Activated CD8-positive, alpha-beta T cell treated with anti-CD3 and anti-CD28 coated beads for 36 hours (primary cell): ENCODE measurements at places on chromosomes 6 and 20. TPM values are rescaled to one million over a fixed set of nuclear protein-coding genes. Genes with fewer than 3 reads are reported as not detected.

DNA sequence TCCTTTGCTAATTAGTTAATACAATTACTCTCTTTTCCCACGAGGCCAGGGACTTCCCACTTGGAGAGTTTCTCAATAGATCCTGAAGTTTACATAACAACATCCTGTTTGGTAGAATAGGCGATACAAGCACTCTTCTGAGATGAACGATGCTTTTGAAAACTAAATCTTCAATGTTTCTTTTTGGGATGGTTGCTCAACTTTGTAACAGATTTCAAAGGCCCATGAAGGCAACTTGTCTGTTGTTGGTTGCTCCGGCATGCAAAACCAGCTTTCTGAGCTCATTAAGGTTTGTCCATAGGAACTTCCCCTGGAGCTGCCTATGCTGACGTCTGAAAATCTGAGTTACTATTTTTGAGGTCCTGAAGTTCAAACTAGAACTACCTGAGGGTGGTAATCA lies 25.9 kb upstream of the ROS1 start:
- no peak for DNase-seq

Gene DST
- total RNA-seq: 1.3 TPM

- DNase-seq: no peak
These were observed 33.5 kb downstream of the TPBG start for GRCh38 chr6:82396964-82397751.

GRCh38 chr6:2196079-2196679 lies 49.2 kb downstream of the GMDS start:
- peak; percentile 47 for DNase-seq

GRCh38 chr6:156776470-156776839 lies 723 bp upstream of the ARID1B start:
- DNase-seq: peak; percentile 42

- DNase-seq: no peak
These were observed 44.3 kb downstream of the KHDC1L start for GRCh38 chr6:73180763-73181619.

Gene POPDC3
- not detected for total RNA-seq

Gene NRN1
- 5.9 TPM for total RNA-seq

DNA sequence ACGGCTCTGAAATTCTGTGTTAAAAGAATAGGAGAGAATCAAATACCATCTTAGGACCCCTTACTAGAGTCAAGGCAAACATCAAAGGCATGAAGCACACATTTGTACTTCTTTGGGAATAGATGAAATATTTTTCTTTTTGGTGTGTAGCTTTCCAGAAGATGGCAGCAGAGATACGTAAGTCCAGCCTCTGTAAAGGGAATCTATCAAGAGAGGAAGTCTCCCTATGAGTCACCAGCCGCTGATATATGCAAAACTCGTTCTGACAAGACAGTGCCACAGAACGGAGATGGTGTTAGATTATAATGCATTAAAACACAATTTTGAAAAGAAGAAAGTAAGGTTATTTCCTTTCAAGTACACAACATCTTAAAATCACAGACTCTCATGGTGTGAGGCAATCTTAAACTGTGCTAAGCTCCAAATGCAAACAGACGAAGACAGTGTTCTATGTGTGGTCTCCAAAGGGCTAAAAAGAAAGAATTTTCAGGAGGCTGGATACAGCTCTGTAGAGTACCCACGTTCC lies 120.0 kb upstream of the AGPAT4 start:
- DNase-seq: peak; percentile 81

Gene HLA-G
- 3.8 TPM for total RNA-seq

Gene KCNQ5
- 14.6 TPM for total RNA-seq

- no peak for DNase-seq
These were observed 129.3 kb upstream of the TOP1 start for GRCh38 chr20:40899344-40899743.

- DNase-seq: no peak
These were observed 233.9 kb upstream of the SYNDIG1 start for GRCh38 chr20:24235296-24236175.

DNA sequence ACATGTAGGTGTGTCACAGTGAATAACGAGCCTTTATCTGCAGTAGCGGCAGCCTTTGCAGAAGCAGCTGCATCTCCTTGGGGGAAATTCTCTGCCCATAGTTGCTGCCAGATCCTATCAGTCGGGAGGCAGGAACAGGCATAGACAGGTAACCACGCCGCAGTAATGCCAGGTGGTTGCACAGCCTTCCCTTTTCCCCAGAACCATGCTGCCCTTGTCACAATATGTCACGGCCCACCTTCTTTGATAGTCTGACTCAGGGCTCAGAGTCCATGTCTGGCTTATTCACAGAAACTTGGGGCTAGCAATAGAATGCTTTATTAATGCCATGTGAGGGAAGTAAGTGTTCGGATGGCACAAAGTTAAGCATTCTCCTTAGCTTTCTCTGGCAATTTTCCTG lies 76.6 kb downstream of the F13A1 start:
- no peak for DNase-seq

Gene MOXD1
- total RNA-seq: not detected

Gene LY6G6C
- not detected for total RNA-seq

DNA sequence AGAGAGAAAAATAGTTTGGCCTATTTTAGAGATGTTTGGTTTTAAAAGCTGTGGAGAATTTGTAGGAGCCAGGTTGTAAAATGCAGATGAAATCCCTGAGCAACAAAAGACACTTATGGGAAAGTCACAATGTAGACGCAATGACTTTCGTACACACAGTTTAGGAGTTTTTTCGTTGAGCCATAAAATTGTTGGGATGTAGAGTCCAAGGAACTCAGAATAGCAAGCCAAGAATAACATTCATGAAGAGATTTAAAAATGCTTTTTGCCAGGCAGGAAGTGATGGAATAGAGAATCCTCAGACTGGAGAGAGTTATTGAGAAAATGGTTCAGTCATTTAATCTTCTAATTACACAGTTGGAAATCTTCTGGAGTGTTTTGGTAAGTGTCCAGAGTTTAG lies 11.5 kb upstream of the PROKR2 start:
- DNase-seq: no peak

DNA sequence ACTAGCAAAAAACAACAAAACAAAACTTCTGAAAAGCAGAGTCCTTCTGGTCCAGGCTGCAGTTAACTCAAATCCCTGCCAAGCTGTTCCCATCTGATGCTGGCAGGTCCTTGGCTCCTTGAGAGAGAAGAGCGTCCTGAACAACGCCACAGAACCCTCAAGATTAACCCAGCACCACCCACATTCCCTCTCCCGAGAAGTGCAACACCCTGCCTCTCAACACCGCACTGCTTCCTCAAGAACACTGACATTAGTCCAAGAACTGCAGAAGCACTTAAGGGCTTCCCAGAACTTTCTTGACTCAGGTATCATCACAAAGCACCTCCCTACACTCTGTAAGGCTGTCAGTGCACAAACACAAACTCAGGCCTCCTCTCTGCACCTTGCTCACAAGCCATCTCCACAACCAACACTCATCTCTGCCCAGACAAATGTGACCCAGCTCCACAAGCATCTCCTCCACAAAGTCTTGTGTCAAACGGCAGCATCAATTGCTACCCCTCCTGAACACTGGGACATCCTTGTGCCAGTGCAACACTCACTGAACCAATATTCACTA lies 7.5 kb downstream of the MRPL14 start:
- no peak for DNase-seq

GRCh38 chr20:16392346-16392745 lies 180.9 kb downstream of the KIF16B start:
- DNase-seq: no peak

DNA sequence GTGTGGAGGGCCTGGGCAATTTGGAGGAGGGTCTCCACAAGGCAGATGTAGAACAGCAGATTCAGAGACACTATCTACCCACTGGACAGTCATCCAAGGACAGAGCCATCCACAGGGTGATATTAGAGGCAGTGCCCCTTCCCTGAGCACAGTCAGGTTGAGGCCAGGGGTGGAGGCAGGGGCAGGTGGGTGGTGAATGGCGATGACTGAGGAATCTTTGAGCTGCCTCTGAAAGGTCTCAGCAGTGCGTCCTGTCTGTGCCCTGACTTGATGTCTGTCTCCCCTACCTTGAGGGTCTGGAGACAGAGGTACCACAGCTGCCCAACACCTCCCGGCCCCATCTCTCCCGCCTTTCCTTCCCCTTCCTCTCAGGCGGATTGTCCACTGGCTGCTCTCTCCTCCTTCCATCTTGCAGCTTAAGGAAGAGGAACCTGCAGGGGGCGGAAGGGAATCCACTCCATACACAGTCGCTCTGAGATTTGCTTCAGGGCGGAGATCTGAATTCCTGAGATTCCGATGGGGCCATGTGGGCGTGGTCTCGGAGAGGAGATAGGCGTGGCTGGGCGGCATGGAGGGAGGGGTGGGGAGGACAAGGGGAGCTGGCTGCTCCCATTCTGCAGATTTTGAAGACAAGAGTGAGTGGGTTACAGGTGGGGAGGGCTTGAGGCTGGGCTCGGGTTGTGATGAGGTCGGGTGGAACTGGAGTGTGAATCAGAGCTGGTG lies 1.7 kb downstream of the MUCL3 start:
- DNase-seq: peak; percentile 15

GRCh38 chr20:49965781-49966305 lies 16.9 kb upstream of the SNAI1 start:
- no peak for DNase-seq

DNA sequence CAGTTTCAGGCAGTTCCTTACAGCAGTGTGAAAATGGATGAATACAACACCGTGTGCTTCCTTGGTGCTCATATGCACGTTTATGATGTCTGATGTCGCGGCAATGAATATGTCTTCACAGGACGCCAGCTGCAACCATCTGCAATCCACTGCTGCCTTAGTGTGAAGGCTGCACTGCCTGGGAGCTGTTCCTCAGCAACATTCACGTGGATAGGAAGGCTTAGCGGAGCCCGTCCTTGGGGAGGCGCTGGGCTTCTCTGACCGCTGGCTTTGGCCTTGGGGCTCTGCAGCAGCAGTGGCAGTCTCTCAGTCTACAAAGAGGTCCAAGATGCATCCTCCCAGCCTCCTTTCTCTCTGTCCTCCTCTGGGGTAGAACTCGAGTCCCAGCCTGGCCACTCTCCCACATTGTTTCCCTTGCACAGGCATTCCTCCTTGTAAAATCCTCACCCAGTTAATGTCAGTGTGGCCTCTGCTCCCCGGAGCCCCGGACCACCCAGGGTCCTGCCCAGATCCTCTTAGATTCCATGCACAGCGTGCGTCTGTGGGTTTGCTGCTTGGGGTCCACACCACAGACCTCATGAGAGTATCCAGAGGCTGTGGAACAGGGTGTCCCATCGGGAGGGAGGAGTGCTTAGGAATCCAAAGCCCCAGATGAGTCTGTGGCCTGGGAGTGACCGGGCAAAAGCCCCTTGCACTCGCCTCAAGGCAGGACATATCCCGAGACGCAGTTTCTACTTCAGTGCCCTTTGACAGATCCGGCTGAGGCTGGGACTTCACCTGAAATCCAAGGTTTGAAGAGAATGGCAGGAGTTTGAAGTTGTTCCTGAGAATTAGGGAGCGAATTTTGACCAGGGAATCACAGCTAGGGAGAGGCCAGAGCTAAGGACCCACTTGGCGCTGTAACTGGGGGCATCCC lies 181.3 kb downstream of the THBS2 start:
- DNase-seq: no peak

Gene AGPAT1
- 28.7 TPM for total RNA-seq

- DNase-seq: peak; percentile 91
These were observed 7.6 kb upstream of the RNF114 start for GRCh38 chr20:49928411-49929141.

DNA sequence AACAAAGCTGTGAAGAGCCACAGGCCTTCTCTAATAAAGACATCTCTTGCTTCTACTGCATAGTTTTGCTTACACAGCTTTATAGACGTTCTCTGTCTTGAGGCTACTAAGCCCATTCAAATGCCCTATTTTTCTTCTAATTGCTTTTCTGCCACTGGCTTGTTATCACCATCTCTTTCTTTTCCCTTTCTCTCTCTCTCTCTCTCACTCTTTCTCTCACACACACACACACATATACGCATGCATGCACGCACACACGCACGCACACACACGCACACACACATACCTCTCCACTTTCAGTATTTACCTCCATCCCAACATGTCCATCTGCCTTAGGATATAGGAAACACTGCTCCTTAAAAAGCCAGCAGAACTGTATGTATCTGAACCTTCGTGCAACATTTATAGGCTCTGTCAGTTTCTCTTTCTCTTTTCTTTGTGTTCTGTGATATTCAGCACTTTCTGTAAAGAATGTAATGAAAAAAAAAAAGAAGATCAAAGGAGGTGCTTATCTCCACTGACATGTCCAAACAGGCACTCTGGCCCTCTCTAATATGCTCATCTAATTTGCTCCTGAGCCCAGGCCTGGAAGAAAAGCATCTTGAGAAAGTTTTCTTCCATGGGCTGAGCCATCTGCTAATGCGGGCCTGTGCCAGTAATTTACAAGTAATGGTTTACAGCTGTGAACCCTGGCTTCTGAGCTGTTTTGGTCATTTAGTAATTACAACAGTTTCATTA lies 1046.7 kb upstream of the MAP3K7 start:
- no peak for DNase-seq

GRCh38 chr6:126631363-126631762 lies 291.4 kb downstream of the CENPW start:
- no peak for DNase-seq

Gene DDX43
- 0.31 TPM for total RNA-seq

DNA sequence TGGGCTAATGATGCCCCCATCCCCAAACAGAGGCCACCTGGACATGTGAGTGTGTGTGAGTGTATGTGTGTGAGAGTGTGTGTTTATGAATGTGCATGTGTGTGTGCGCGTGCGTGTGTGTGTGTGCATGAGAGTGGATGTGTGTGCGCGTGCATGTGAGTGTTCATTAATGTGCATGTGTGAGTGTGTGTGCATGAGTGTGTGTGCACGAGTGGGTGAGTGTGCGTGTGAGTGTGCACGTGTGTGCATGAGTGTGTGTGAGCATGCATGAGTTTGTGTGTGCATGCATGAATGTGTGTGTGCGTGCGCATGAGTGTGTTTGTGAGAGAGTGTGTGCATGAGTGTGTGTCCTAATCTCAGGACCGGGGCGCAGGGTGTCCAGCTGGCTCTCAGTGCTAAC lies 1.3 kb downstream of the IYD start:
- DNase-seq: no peak

DNA sequence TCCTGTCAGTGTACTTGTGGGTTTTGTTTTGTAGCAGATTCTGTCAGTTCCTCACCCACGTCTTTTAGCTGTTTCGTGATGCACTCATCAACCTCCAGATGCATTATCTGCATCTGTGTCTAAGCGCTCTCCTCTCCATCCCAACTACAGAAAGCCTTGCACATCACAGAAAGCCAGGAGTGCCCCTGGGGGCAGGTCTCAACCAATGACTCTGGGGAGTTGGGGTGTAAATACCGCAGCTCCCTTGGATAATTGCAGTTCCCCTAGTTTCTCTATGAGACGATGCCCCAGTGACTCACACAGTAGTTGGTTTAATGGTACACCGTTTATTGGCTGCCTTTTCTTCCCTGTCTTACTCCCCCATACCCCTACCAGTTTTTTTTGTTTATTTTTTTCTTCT lies 158.1 kb downstream of the SOX4 start:
- no peak for DNase-seq
